ENCODE measurements at places on chromosomes 4 and X.
A peak's percentile ranks its signal among the peaks of the same experiment; 100 is the strongest.

GRCh38 chr4:145719752-145720624 lies 40.0 kb downstream of the C4orf51 start:
- no peak for DNase-seq

DNA sequence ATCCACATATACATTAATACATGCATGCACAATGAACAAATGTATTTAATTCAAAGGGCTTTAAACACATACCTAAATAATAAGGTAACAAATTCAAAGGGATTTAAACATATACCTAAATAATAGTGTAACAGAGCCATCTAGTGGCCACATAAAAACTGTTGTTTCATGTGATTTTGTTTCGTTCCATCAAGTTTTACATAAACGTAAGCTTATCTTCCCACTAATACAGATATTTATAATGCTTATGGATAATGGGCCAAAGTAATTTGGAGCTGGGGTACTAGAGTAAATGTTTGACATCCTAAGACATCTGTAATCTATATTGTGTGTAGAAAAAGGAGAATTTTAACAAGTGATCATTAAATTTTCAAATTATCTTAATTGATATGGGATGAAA lies 82.3 kb downstream of the PRSS12 start:
- DNase-seq: peak; percentile 39

DNA sequence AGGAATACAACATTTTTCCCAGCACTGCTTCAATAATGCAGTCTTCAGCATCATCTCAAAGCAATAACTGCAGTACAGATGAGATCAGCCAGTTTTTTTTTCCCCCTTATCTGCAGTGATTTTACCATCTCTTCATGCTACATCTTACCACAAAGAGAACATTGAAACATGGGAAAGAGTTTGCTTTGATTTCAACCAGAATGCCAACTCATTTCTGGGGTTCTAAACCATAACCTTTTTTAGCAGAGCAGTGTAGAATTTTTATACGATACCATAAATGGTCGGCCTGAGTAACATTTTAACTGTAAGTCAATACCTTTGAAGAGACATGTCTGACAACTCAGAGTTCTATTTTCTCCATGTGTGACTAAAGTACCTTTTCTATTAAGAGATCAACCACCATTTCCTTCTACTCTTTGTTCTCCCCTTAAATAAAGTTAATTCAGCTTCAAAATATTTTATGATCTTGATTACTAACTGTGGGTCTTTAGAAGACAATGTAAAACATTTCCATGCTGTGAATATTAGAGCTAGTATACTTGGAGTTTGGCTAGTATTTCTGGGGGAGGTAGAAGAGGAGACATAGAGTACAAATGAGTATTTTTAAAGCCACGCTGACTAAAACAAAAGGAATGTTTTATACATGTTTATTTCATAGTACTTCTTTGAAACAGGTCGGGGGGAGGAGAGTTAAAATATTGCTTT lies 69.1 kb downstream of the TET2 start:
- peak; percentile 7 for DNase-seq

DNA sequence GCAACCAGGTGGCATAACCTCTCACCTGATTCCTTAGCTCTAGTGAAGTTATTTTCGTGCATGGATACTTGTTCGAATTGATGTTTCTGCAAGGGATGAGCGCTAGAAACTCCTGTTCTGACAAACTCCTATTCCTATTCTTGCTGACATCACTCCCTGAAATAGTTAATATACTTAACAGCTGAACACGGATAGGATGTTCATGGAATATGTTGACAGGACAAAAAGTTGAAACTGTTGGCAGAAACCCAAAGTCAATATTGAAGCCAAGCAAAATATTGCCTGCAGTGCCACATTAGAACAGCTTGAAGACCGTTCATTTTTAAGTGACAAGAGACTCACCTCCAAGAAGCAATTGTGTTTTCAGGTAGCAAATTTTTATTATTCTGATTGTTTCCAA lies at the start of gene KLKB1:
KLKB1 (plus strand) TSS at position 287 of the 400 bp plus-strand sequence. CDS start 689 bp downstream, outside the sequence.
- DNase-seq: no peak

GRCh38 chr4:153521999-153522801 lies 56.0 kb downstream of the TMEM131L start:
- no peak for DNase-seq

DNA sequence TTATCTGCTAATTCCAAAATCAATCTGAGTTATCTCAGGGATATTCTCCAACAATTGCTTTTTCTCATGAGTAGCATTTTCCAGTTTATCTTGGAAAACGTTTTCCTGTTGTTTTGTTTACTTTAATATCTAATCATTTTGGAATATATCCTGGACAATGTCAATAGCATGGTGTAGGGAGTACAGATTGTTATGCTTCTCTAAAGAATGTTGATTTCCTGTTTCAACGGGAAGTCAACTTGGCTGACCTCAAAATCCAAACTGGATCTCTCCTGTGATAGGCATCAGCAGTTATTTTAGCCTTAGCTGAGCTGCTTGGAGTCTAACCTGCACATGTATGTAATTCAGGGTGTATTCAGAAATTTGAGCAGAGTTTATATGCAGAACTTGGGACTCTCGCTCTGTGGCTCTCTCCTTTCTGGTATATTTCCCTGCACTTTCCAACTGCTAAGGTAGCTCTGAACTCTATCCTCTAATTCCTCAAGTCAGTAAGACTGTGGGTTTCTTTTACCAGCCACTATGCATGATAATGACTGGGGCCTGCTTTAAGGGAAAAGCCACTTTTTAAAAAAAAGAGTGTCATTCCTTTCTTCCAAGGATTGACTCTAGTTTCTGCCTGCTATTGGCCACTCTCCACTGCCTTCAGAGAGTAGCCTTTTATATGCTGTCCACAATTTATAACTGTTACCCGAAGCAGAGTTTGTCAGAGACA lies 7.7 kb downstream of the PRSS48 start:
- no peak for DNase-seq

Data from A172 (cell line).